Esophagus squamous epithelium (tissue), 5 donors: ENCODE measurements at places on chromosomes 11 and 22. TPM values are rescaled to one million over a fixed set of nuclear protein-coding genes. Genes with fewer than 3 reads are reported as not detected.

The C11orf86 gene
- not detected for total RNA-seq

DNA sequence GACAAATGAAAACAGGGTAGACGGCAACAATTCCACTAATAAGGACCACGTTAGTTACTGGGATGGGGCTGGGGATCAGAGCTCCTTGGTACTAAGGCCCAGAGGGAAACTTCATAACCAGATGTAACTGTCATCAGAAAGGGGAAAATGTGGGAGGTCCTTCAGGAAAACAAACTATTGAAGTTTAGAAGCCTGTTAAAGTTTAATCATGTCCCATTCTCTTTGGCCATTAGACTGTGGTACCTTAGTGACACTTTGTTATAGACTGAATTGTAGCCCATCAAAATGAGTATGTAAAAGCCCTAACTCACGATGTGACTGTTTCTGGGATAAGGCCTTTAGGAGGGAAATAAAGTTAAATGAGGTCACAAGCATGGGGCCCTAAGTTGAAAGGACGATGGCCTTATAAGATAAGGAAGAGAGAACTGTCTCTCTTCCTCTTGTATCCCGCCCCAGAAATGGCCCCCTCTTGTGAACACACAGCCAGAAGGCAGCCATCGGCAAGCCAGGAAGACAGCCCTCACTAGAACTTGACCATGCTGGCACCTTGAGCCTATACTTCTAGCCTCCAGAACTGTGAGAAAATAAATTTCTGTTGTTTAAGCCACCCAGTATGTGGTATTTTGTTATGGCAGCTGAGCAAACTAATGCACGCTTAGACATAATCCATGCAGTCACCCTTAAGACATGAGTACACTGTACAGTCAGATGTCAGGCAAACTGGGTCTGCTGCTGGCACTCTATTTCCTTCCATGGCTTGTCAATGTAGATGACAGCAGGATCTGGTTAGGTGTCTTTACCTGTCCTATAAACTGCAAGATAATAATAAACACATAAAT, 26.9 kb upstream of the USP47 start:
- DNase-seq: no peak

The PICALM gene
- 129 TPM for total RNA-seq

The KRTAP5-9 gene
- total RNA-seq: not detected

GRCh38 chr11:83361831-83362230, 75.7 kb upstream of the CCDC90B start:
- no peak for DNase-seq

DNA sequence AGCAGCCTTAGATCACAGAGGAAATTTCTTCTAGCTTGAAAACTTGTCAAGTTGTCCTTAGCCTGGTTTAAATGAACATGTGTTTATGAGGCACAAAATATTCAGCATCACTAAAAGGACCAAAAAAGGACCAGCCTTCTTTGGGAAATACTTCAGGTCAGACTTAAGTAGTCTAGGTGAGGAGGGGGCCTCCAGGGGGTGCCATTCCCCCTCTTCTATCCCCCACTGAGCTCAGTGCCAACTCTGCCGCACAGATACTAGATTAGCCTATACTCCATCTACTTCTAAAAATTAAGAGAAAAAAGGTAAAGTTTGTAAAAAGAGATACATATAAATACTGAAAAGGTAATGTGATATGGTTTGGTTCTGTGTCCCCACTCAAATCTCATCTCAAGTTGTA, 20.6 kb downstream of the CLTCL1 start:
- DNase-seq: no peak

- no peak for DNase-seq
These were observed 62.8 kb downstream of the BCR start for GRCh38 chr22:23243006-23243573.

DNA sequence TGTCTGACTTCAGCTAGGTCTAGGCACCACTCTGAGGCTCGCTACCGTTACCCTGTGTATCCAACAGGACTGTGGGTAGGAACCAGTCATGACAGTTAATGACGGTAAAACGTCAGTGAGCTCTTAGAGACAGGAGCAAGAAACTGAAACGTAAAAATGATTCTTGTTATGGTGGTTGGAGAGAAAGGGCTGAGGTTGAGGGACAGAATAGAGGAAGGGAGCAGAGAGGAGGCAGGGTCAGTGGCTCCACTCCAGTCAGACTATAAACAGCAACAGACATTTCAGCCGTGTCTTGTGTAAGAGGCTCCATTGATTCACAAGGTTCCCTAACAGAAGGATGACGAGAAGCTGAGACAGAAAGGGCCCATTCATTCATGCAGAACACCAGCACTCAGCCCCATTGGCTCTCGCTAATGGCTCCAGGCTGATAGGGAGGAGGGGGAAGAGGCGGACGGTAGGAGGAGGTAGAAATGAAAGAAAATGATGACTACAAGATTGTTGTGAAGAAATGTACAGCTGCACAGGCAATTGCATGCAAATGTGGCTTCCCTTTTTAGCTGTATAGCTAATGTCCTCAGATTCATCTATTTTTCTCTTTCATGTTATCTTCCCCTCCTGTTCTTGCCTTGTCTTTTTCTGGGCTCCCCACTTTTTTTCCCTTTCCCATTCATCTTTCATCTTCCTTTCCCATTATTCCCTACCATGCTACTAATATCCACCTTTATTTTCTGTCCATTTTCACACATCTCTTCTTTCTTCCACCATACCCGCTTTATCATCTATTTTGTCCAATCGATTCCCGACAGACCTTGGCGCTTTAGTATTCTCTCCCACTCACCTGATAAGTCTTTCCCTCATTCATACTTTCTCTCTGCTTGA, 34.3 kb downstream of the ETS1 start:
- DNase-seq: no peak

DNA sequence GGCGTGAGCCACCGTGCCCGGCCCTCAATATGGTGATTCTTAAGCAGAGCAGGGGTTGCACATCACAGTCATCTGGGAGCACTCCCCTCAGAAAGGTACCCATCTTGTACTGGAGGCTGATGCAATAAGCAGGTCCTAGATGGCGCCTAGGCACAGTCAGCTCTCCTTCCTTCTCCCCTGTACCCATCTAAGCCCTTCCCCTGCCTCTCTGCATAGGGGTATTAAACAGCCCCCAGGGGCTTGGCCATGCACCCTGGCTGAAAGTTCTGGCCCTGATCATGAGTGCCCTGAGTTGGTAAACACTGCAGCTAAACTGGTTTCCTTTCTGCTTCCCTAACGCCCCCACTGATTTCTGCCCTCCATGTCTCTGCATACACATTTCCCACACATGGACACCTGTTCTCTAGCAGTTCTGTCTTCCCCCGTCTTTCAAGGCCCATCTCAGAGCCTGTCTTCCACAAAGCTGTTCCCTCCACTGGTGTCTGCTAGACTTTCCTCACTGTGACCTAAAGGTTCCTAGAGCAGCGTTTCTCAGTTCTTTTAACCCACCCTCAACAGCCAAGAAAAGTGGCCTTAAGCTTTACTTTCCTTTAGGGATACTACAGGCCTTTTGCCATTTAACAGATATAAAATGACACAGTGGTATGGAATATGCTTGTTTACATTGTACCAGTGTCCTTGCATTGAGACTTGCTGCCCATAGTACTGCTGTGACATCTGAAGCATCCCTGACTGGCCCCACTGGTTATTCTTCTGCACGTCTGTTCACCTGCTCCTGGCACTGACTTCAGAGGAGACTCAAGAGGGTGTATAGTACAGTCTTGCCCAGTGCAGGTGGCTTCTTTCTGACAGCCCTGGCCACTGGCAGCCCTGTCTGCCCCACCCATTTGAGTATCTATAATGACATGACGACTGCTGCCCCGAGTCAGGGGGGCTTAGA, 15.6 kb downstream of the UBE2L3 start:
- DNase-seq: no peak

- DNase-seq: no peak
These were observed 7.7 kb downstream of the LGR4 start for GRCh38 chr11:27464909-27465308.

- no peak for DNase-seq
These were observed 10.8 kb upstream of the ADORA2A start for GRCh38 chr22:24416611-24417010.

DNA sequence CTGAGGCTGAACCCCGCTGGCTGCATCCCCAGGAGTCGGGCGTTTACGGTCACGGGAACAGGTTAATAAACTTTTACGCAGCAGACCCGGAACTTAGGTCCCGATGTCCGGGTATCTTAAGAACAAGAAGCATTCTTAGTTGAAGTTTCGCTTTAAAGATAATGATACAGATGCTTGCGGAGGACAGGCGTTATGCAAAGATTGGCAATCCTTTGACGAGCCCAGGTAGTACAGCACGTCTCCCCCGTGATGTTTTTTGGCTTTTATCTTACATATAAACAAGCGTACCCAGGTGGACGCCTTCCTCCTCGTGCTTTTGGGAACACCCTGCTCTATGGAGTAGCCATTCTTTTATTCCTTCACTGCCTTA, 871 bp upstream of the TOLLIP start:
- no peak for DNase-seq

The OR52D1 gene
- not detected for total RNA-seq

The TESMIN gene
- total RNA-seq: 5.3 TPM

GRCh38 chr11:15115686-15116085, 963 bp downstream of the INSC start:
- no peak for DNase-seq

GRCh38 chr11:104061853-104062521, 25.5 kb downstream of the DDI1 start:
- DNase-seq: no peak

GRCh38 chr22:41361716-41362310, 19.9 kb upstream of the TEF start:
- no peak for DNase-seq

DNA sequence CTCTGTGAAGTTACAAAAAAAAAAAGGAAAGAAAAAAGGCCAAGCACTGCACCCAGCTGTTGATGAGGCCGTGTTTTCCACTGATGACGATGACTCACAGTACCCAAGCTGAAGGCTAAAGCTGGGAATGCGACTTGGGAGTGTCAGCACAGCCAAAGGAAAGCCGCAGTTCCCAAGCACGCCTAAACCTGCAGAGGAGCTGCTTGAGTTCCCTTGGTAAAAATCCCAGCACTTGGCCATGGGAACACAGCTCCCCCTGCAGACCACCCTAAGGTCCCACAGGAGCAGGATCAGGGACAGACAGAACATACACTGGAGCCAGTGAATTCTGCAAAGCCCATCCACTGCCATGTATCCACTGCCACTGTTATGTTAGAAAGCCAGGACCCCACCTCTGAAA, 39.9 kb downstream of the SERGEF start:
- no peak for DNase-seq

The ZNF70 gene
- 1.2 TPM for total RNA-seq

The ATF4 gene
- 288 TPM for total RNA-seq

The DNAJB13 gene
- not detected for total RNA-seq

DNA sequence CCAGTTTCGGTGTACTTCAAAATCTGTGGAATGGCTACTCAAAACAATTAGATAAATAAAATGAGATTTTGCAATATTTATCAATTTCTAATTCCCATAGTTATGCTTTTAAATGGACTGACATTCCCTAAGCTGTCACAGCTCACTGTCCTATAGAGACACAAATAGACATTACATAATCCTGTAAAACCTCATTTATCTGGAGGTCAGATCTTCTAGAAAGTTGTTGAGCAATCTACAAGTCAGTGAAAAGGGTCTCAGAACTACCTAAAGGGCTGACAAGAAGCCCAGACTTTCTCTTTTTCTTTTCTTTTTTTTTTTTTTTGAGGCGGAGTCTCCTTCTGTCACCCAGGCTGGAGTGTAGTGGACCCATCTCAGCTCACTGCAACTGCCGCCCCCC, 12.0 kb downstream of the ALG8 start:
- no peak for DNase-seq

The UFD1 gene
- 52.2 TPM for total RNA-seq

DNA sequence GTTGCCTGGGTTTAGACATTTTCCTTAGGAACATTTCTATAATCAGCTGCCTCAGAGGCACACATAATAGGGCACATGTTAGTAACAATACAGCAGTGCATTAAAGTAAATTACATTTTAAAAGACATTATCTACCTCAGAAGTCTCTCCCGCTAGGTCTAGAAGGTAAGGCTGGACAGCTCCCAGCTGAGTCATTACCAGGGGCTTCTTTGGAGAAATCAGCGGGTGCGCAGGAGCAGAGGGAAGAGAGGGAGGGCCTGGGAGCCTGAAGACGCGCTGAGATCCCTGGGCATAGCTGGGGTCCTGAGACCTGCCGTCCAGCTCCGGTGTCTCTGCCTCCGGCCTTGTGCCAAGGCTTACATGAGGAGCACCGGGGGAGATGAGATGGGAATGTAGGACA, 67.7 kb downstream of the TMPRSS5 start:
- DNase-seq: no peak

DNA sequence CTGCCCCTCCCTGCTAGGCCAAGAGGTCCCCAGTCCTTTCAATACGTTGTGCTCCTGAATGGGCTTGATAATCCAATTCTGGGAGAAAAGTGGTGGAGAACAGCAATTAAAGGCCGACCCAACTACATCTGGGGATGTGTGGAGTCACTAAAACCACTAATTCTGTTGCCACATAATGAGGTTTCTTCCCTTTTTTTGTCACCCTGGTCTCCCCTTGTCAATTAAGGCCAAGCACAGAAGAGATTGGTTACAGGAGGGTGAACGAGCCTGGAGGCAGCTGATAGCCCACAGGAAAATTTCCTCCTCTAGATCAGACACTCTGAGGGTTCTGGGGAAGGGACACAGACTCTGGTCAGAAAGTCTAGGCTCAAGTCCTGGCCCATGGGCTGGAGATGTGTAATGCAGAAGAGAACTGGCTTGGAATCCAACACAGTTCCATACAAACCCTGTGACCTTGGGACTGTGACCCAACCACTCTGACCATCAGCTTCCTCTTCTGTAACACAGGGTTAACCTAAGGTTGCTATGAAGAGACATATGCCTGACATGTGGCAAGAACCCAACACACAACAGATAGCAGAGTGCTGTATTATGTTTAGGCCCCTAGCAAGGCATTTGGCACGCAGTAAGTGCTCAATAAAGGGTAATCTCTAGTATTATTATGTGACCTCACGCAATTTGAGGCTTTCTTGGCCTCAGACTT, 146.4 kb downstream of the CHST1 start:
- no peak for DNase-seq

- no peak for DNase-seq
These were observed 5.1 kb upstream of the STIP1 start for GRCh38 chr11:64180891-64181290.

The MPPED2 gene
- total RNA-seq: 0.49 TPM

The MMP12 gene
- 1.1 TPM for total RNA-seq

The TSPAN18 gene
- total RNA-seq: 2.1 TPM

DNA sequence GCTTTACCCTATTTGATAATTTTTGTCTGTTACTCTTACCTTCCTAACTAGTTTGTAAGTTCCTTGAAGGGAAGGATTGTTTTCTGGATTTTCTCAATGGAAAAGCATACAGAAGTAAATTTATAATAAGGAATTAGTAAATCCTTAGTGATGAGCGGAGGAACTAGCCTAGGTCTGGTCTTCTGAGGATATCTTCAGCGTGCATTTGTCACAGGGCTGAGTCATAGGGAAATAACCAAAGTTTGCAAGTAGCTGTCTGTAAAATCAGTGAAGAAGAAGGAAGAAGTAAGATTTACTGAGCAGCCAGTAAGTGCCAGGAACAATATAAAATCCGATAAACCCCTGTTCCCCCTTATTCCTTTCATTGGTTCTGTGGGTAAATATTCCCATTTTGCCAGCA, 162.7 kb upstream of the SORL1-AS1 start:
- no peak for DNase-seq
